ENCODE measurements at places on chromosomes 12 and 14.

DNA sequence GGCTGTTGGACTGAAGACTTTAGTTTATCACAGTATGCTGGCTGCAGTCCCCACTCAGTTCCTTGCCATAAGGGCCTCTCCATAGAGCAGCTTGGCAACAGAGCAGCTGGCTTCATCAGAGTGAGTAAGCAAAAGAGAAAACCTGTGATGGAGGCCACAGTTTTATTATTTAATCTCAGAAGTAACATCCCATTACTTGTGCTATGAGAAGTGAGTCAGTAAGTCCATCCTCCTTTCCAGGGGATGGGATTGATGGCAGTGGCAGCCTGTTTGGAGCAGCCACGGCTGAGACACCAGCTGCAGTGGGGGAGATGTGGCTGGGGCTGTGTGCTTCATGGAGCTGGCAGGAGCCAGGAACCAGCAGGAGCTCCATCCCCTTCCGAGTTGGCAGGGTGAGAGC, 138.5 kb upstream of the SRRM4 start:
- no peak for DNase-seq

GRCh38 chr14:98234208-98234607, 1037.8 kb downstream of the BCL11B start:
- DNase-seq: no peak

- no peak for DNase-seq
These were observed 7.6 kb upstream of the KERA start for GRCh38 chr12:91065396-91065795.

GRCh38 chr14:85359505-85359904, 170.4 kb upstream of the FLRT2 start:
- DNase-seq: no peak

- DNase-seq: no peak
These were observed at the start of gene INSM2 for GRCh38 chr14:35533357-35534207. TSS of gene INSM2 (plus strand) at chr14:35534164. CDS start at chr14:35534253, 89 bp downstream.

DNA sequence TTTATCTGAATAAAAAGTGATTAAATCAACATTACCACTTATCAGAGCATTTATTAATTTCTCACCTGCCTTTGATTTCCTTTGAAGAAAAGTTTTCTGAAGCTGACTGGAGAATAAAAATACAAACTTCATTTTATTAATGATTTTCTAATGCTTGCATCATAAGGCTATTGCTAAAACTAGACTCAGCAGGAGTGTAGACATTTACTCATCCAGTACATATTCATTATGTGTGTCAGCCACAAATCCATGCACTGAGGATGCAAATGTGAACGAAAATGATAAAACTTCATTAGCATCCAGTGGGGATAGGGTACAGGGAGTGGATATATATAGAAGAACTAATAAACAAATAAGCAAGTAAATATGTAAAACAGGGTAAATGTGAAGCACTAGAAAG, 74.6 kb downstream of the SLCO1B3 start:
- DNase-seq: no peak
